ENCODE measurements at places on chromosomes 6 and 20.

- DNase-seq: no peak
These were observed 57.4 kb upstream of the EDN3 start for GRCh38 chr20:59242714-59243626.

GRCh38 chr6:53567701-53568100 lies 22.8 kb upstream of the GCLC start:
- no peak for DNase-seq

- DNase-seq: peak; percentile 90
These were observed 292.6 kb upstream of the MARCKS start for GRCh38 chr6:113564371-113565171.

GRCh38 chr6:159981071-159981402 lies 12.2 kb downstream of the IGF2R start:
- DNase-seq: no peak

GRCh38 chr20:22805219-22805618 lies 220.8 kb upstream of the FOXA2 start:
- DNase-seq: no peak

GRCh38 chr6:140909156-140909555 lies 1223.6 kb upstream of the GJE1 start:
- no peak for DNase-seq

DNA sequence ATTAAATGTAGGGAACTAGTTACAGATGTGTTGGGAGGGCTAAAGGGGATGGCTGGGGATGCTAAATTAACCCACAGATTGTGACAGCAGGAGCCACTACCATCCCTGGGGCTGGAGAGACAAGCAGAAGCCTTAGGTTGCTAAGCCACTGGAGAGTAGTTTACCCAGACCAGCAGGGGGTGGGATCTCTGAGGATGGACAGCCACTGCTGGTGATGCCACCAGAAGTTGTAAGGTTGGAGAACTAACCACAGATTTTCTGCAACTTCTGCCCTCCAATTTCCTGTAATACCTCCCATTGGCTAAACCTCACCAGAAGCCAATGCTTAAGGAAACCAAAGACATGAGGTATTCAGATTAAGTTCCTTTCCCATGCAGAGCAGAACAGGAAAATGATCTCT lies 139.6 kb upstream of the NOX3 start:
- no peak for DNase-seq

- no peak for DNase-seq
These were observed 37.3 kb downstream of the SH3BGRL2 start for GRCh38 chr6:79668381-79668780.

- DNase-seq: no peak
These were observed 535.0 kb downstream of the CD83 start for GRCh38 chr6:14652536-14652935.

- DNase-seq: no peak
These were observed 4.9 kb downstream of the LOC128125822 start for GRCh38 chr6:63576985-63577712.

- DNase-seq: no peak
These were observed 898.0 kb upstream of the EYS start for GRCh38 chr6:66605011-66605410.

GRCh38 chr6:10951675-10952282 lies 64.9 kb downstream of the SYCP2L start:
- no peak for DNase-seq

All from mesenteric fat pad (tissue), 1 donor.